GM23248 (cell line): ENCODE measurements at places on chromosomes 6 and 20.

DNA sequence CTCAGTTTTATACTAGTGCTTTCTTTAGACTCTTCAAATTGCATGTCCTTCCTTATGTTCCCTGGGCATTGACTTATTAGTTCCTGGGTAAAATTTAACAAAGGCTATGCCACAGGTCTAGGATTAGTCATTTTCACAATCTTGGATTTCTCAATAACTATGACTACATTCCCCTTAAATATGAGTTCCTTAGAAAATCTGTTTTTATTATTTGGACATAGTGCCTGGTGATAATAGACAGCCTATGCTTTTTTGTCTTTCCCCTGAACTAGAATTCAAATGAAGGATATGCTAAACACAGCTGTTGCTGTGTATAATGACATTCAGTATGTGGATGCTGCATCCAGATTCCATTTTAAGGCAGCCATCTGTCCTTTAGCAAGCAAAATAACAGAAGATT lies 1252.8 kb upstream of the GJE1 start:
- H3K36me3 ChIP-seq: no peaks in the 10 kb centered on the region
- H3K4me3 ChIP-seq: no peak overlapping the region
- peaks cover 11% of the 10 kb centered on the region for H3K4me1 ChIP-seq
- H3K27ac ChIP-seq: no peak overlapping the region

GRCh38 chr6:131430531-131430930 lies 142.5 kb upstream of the ARG1 start:
- H3K27ac ChIP-seq: no peak overlapping the region
- H3K27me3 ChIP-seq: peaks cover 23% of the 10 kb centered on the region; the same call in 1 of the 2 replicates
- no peak overlapping the region for H3K4me3 ChIP-seq

DNA sequence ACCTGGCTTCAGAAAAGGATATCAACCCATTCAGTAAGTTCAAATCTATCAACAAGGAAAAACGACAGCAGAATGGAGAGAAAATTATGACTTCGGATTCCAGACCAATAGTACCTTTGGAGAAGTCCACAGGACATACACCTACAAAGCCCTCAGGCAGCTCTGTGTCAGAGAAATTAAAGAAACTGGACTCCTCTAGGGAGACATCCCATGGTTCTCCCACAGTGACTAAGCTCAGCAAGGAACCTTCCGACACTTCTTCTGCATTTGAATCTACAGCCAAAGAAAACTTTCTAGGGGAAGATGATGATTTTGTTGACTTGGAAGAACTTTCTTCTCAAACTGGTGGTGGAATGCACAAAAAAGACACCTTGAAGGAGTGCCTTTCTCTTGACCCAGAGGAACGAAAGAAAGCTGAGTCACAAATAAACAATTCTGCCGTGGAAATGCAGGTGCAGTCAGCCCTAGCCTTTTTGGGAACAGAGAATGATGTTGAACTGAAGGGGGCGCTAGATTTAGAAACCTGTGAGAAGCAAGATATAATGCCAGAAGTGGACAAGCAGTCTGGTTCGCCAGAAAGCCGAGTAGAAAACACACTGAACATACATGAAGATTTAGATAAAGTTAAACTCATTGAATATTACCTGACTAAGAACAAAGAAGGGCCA lies 67.4 kb upstream of the HINT3 start:
- DNase-seq: peak; percentile 53
- no peak overlapping the region for H3K27ac ChIP-seq
- H3K4me3 ChIP-seq: no peak overlapping the region
- H3K36me3 ChIP-seq: peaks cover 5% of the 10 kb centered on the region
- no peaks in the 10 kb centered on the region for H3K27me3 ChIP-seq

GRCh38 chr20:17992224-17992637 lies 23.4 kb downstream of the MGME1 start:
- H3K4me1 ChIP-seq: peaks cover 4% of the 10 kb centered on the region; the same call in 1 of the 2 replicates
- no peak overlapping the region for H3K27ac ChIP-seq
- DNase-seq: no peak
- H3K36me3 ChIP-seq: no peaks in the 10 kb centered on the region
- H3K4me3 ChIP-seq: no peak overlapping the region

- no peak overlapping the region for H3K27ac ChIP-seq
- DNase-seq: no peak
- H3K4me3 ChIP-seq: no peak overlapping the region
- H3K27me3 ChIP-seq: no peaks in the 10 kb centered on the region
- no peaks in the 10 kb centered on the region for H3K4me1 ChIP-seq
These were observed 15.2 kb downstream of the PGBD1 start for GRCh38 chr6:28296520-28297060.

- DNase-seq: no peak
- no peak overlapping the region for H3K4me3 ChIP-seq
- H3K27me3 ChIP-seq: no peaks in the 10 kb centered on the region
- no peak overlapping the region for H3K27ac ChIP-seq
- H3K36me3 ChIP-seq: 0 out of 2 replicates have a peak, but pooled peaks cover 3% of the 10 kb centered on the region
These were observed 10.8 kb downstream of the JARID2 start for GRCh38 chr6:15256538-15257271.

DNA sequence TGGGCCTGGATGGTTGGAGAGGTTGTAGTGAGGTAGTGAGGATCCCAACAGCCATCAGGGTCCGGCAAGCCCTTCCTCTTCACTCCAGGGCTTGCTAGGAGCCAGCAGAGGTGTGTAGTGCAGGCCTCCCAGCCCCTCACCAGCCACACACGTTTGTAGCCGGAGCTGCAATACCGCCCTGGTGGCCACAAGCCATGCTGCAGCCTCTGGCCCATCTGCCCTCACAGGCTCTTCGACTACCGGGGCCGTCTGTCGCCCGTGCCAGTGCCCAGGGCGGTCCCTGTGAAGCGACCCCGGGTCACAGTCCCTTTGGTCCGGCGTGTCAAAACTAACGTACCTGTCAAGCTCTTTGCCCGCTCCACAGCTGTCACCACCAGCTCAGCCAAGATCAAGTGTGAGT lies 36.4 kb downstream of the EIF2S2 start:
- H3K4me1 ChIP-seq: peaks cover 3% of the 10 kb centered on the region; the same call in 1 of the 2 replicates
- DNase-seq: no peak
- no peaks in the 10 kb centered on the region for H3K36me3 ChIP-seq
- no peak overlapping the region for H3K4me3 ChIP-seq
- H3K27ac ChIP-seq: no peak overlapping the region

GRCh38 chr6:33857093-33857931 lies 53.5 kb upstream of the MLN start:
- DNase-seq: peak; percentile 16
- no peak overlapping the region for H3K4me3 ChIP-seq
- no peaks in the 10 kb centered on the region for H3K36me3 ChIP-seq
- H3K27ac ChIP-seq: no peak overlapping the region
- no peaks in the 10 kb centered on the region; the same call in 1 of the 2 replicates for H3K4me1 ChIP-seq

DNA sequence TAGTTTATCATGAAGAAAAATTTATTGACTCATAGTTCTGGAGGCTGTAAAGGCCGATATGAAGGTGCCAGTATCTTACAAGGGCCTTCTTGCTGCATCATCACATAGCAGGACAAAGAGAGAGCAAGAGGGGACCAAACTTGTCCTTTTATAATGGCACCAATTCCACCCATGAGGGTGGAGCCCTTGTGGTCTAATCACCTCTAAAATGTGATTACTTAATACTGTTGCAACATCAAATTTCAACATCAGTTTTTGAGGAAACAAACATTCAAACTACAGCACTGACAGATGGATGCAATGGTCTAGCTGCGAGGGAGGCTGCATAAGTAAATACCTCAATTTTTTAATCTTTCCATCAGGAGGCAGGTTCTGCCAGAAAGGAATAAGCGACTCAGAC lies 76.7 kb upstream of the LAMA2 start:
- no peaks in the 10 kb centered on the region for H3K4me1 ChIP-seq
- no peak overlapping the region for H3K4me3 ChIP-seq
- peak; percentile 24 for DNase-seq
- no peak overlapping the region for H3K27ac ChIP-seq
- H3K36me3 ChIP-seq: no peaks in the 10 kb centered on the region

GRCh38 chr6:103011605-103012004 lies 1618.1 kb downstream of the GRIK2 start:
- no peaks in the 10 kb centered on the region for H3K36me3 ChIP-seq
- no peaks in the 10 kb centered on the region for H3K27me3 ChIP-seq
- H3K27ac ChIP-seq: no peak overlapping the region
- no peak overlapping the region for H3K4me3 ChIP-seq
- DNase-seq: no peak
- no peaks in the 10 kb centered on the region for H3K4me1 ChIP-seq

DNA sequence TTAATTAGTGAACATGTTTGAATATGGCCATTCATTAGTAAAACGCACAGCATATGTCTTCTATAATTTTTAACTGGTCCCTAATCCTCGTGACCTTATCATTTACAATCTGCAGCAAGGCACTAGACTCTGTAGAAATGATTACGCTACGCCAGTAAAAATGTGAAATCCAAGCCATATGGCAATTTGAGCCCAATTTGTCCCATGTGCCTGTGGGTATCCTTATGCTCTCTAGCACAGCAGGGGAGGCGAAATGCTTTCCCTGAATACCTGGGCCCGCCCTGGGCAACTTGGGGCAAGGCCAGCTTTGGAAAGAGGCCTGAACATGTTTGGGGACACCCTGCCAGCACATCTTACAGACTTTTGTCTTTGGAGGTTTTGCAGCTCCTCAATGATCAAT lies 122.7 kb upstream of the AGPAT4 start:
- no peak overlapping the region for H3K27ac ChIP-seq
- no peak overlapping the region for H3K4me3 ChIP-seq
- H3K4me1 ChIP-seq: no peaks in the 10 kb centered on the region
- no peak for DNase-seq
- H3K27me3 ChIP-seq: no peaks in the 10 kb centered on the region
- no peaks in the 10 kb centered on the region for H3K36me3 ChIP-seq

DNA sequence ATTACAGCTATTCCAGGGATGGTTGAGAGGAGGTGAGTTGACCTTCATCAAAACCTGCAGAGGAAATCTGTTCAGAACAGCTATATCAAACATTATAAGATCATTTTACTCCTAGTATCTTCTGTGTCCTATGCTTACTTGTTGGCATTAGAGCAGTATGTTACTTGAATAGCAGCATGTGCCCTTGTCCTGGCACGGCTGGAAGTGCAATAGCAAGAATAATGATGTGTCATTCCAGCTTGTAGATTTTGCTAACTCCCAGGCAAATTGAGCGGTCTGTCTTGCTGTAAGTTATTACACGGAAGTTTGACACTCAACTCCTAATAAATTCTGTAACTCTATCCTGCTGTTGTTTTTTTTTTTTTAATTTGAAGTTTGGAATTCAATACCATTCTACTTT lies 385.5 kb downstream of the TENT5A start:
- no peak for DNase-seq
- H3K4me1 ChIP-seq: peaks cover 5% of the 10 kb centered on the region; the same call in 1 of the 2 replicates
- no peaks in the 10 kb centered on the region for H3K36me3 ChIP-seq
- H3K27me3 ChIP-seq: no peaks in the 10 kb centered on the region

GRCh38 chr6:98203170-98203806 lies 631.1 kb upstream of the POU3F2 start:
- no peak overlapping the region for H3K4me3 ChIP-seq
- H3K27ac ChIP-seq: no peak overlapping the region
- no peaks in the 10 kb centered on the region for H3K4me1 ChIP-seq
- no peaks in the 10 kb centered on the region for H3K27me3 ChIP-seq
- no peaks in the 10 kb centered on the region for H3K36me3 ChIP-seq

DNA sequence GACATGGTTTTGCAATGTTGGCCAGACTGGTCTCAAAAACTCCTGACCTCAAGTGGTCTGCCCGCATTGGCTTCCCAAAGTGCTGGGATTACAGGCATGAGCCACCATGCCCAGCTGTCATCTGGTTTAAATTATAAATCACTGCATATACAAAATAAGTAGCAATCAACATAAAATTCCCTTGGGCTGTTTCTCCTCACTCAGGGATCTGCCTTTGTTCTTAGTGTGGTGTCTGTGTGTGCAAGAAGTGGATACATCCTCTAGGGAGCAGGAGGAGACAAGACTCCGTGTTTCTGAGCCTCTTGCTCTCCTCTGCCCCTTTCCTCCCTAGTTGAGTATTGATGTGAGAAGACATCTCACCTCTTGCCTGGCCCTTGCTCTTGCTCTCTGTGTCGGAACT lies 65.2 kb upstream of the ADGRF4 start:
- H3K27me3 ChIP-seq: no peaks in the 10 kb centered on the region
- DNase-seq: peak; percentile 23
- H3K4me1 ChIP-seq: no peaks in the 10 kb centered on the region
- H3K27ac ChIP-seq: no peak overlapping the region

GRCh38 chr6:163952005-163952404 lies 537.5 kb downstream of the QKI start:
- no peak overlapping the region for H3K4me3 ChIP-seq
- no peak for DNase-seq
- H3K27ac ChIP-seq: no peak overlapping the region
- peaks cover 4% of the 10 kb centered on the region; the same call in 1 of the 2 replicates for H3K4me1 ChIP-seq

- H3K4me1 ChIP-seq: no peaks in the 10 kb centered on the region
- H3K4me3 ChIP-seq: no peak overlapping the region
- no peak overlapping the region for H3K27ac ChIP-seq
- DNase-seq: no peak
These were observed 171.5 kb downstream of the CDKAL1 start for GRCh38 chr6:20705741-20706140.

GRCh38 chr20:37759761-37760209 lies 66.0 kb downstream of the CTNNBL1 start:
- H3K4me3 ChIP-seq: no peak overlapping the region
- H3K4me1 ChIP-seq: no peaks in the 10 kb centered on the region
- no peak for DNase-seq

DNA sequence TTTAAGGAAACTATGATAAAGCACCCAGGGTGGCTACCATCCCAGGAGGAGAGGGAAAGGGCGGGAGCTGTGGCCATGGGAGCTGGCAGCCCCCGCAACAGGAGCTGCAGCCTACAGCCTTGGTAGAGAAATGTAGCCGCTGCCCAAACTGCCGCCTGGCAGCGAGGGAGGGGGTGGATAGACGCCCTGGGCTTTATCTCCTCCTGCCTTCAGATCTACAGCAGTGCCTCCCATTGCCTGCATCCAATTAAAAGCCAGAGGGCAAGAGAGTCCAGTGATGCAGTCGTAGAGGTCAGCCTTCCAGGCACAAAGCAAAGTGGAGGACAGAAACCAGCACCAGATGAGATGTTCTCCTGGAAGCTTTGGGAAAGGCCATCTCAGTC lies 35.0 kb upstream of the ZFAND3 start:
- H3K36me3 ChIP-seq: no peaks in the 10 kb centered on the region
- H3K27me3 ChIP-seq: no peaks in the 10 kb centered on the region
- peaks cover 18% of the 10 kb centered on the region for H3K4me1 ChIP-seq
- peak; percentile 41 for DNase-seq

DNA sequence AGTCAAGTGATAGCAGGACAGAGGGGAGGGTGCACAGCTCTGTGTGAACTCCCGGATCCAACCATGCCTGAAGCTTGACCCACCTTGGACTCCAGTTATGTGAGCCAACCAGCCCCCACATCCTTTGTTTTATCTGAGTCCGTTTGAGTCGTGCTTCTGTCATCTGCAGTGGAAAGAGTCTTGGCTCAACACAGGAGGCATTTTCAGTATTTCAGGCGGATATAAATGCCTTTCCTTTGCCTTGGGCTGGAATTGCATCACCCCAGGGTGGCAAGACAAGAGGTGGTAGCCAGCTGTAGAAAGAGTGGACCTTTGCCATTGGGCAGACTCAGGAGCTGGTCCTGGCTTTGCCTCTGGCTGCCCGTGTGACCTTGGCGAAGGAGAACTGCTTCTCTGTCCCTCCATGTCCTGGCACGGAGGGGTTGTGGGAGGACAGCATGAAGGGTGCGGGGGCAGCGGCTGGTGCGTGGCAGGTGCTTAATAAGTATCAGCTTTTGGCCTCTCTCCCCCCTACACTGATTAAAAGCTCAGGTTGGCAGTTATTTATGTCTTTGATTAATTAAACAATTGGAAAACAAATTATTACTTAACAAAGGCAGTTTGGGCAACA lies 42.6 kb upstream of the APCDD1L start:
- H3K4me3 ChIP-seq: no peak overlapping the region
- H3K4me1 ChIP-seq: peaks cover 37% of the 10 kb centered on the region
- peak; percentile 60 for DNase-seq
- H3K36me3 ChIP-seq: no peaks in the 10 kb centered on the region

GRCh38 chr20:9615118-9615517 lies 100.7 kb downstream of the LAMP5 start:
- peaks cover 41% of the 10 kb centered on the region for H3K27me3 ChIP-seq
- H3K4me1 ChIP-seq: no peaks in the 10 kb centered on the region
- H3K36me3 ChIP-seq: no peaks in the 10 kb centered on the region
- no peak for DNase-seq
